A549 treated with AZD2906 at 1 μM for 4 hours (cell line): ENCODE measurements at places on chromosomes 13 and 19. TPM values are rescaled to one million over a fixed set of nuclear protein-coding genes. Genes with fewer than 3 reads are reported as not detected.

The CLEC4M gene
- not detected in 5 replicates for total RNA-seq

The CEACAM7 gene
- total RNA-seq: 0.07 to 0.12 TPM (median 0.09 TPM) in 5 replicates

The LGALS4 gene
- 0.22 to 0.75 TPM (median 0.34 TPM) in 5 replicates for total RNA-seq

The GJB2 gene
- 0.55 to 0.75 TPM (median 0.65 TPM) in 5 replicates for total RNA-seq

The LILRA1 gene
- total RNA-seq: not detected in 5 replicates

The ZNF560 gene
- total RNA-seq: not detected in 5 replicates

The IL12RB1 gene
- not detected in 5 replicates for total RNA-seq

The C19orf38 gene
- total RNA-seq: 0.10 to 0.13 TPM in 2 of 5 replicates, not detected in the others

The GPR42 gene
- 0.03 TPM in 1 of 5 replicates, not detected in the others for total RNA-seq

The ZNF793 gene
- total RNA-seq: 0.01 to 0.08 TPM (median 0.03 TPM) in 5 replicates

The NCR1 gene
- total RNA-seq: not detected in 5 replicates

The PSPN gene
- 0.51 to 1.1 TPM (median 0.75 TPM) in 5 replicates for total RNA-seq

The GJB6 gene
- total RNA-seq: 0.02 to 0.14 TPM in 2 of 5 replicates, not detected in the others

The TRPM4 gene
- 7.3 to 10.2 TPM (median 9.0 TPM) in 5 replicates for total RNA-seq

The PDE4C gene
- 0.21 to 0.44 TPM (median 0.27 TPM) in 5 replicates for total RNA-seq

The MUC16 gene
- total RNA-seq: 0.02 to 0.03 TPM (median 0.02 TPM) in 5 replicates

The CYP2A7 gene
- total RNA-seq: not detected in 5 replicates

The FCER2 gene
- not detected in 5 replicates for total RNA-seq

The CGB8 gene
- 1.6 to 3.0 TPM (median 2.6 TPM) in 5 replicates for total RNA-seq

The SLC15A1 gene
- 0.02 to 0.09 TPM (median 0.03 TPM) in 4 of 5 replicates, not detected in the other for total RNA-seq

The DOCK6 gene
- 6.4 to 10.3 TPM (median 9.5 TPM) in 5 replicates for total RNA-seq

The NMRK2 gene
- total RNA-seq: not detected in 5 replicates

The CCL25 gene
- not detected in 5 replicates for total RNA-seq

The DACT3 gene
- total RNA-seq: 0.22 to 0.36 TPM (median 0.28 TPM) in 5 replicates

The CD22 gene
- total RNA-seq: 0.71 to 1.6 TPM (median 0.89 TPM) in 5 replicates

The TNFSF13B gene
- 0.05 to 0.41 TPM (median 0.17 TPM) in 5 replicates for total RNA-seq

The SAE1 gene
- 199 to 250 TPM (median 210 TPM) in 5 replicates for total RNA-seq

The SLITRK5 gene
- total RNA-seq: 0.51 to 0.63 TPM (median 0.57 TPM) in 5 replicates

The LRRC63 gene
- 0.08 TPM in 1 of 5 replicates, not detected in the others for total RNA-seq

The KLK2 gene
- total RNA-seq: 0.06 to 0.27 TPM (median 0.13 TPM) in 5 replicates

The ANGPTL8 gene
- total RNA-seq: not detected in 5 replicates

The CPB2 gene
- 0.08 to 0.09 TPM in 2 of 5 replicates, not detected in the others for total RNA-seq

The CRB3 gene
- 2.9 to 5.1 TPM (median 4.1 TPM) in 5 replicates for total RNA-seq

The FXYD3 gene
- total RNA-seq: 0.50 to 0.91 TPM (median 0.80 TPM) in 5 replicates

The FAM216B gene
- total RNA-seq: not detected in 5 replicates

The NLRP5 gene
- total RNA-seq: 0.02 to 0.07 TPM (median 0.05 TPM) in 4 of 5 replicates, not detected in the other

The COX6B1 gene
- 1,342 to 1,451 TPM (median 1,370 TPM) in 5 replicates for total RNA-seq

The SLITRK1 gene
- not detected in 5 replicates for total RNA-seq

The ACER1 gene
- not detected in 5 replicates for total RNA-seq
